Foreskin keratinocyte (primary cell): ENCODE measurements at places on chromosomes 6 and 20.

GRCh38 chr20:41540918-41541317, 77.3 kb downstream of the CHD6 start:
- no peak for DNase-seq

DNA sequence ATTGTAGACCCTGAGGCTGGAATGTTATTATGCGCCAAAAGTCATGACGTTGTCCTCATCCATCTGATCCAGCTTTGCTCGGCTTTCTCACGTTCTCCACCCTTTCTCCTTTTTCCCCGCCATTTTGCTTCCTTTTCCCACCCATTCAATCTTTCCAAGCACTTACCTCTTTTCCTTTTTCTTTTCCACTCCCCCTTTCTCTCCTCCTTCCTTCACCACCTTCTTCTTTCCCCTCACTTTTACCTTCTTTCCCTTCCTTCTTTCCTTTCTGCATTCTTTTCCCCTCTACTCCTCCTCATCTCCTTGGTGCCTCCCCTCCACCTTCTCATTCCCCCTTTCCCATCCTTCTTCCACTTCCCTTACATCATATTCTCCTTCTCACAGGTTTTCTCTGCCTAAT, 304.8 kb upstream of the TSHZ2 start:
- no peak for DNase-seq

DNA sequence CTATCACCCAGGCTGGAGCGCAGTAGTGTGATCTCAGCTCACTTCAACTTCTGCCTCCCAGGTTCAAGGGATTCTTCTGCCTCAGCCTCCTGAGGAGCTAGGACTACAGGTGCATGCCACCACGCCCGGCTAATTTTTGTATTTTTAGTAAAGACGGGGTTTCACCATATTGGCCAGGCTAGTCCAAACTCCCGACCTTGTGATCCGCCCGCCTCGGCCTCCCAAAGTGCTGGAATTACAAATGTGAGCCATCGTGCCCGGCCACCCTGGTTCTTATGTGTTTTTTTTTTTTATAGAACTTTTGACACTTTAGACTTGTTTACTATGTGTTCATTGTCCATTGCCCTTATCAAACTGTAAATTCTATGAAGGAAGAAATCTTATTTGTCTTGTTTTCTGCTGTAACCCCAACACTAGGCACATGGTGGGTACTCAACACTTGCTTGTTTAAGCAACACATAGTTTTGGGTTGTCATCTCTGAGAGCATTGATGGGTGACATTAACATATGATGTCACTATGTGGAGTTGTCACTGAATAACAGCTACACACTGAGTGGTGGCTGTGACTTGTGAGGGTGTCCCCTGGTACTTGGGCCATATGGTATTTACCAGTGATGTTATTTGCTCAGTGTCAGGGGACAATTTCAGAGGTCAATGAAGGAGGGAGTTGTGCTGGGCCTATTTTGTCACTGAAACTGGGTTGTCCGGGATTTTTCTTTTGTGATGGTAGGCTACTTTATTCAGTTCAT, 1.5 kb upstream of the PXMP4 start:
- no peak for DNase-seq

DNA sequence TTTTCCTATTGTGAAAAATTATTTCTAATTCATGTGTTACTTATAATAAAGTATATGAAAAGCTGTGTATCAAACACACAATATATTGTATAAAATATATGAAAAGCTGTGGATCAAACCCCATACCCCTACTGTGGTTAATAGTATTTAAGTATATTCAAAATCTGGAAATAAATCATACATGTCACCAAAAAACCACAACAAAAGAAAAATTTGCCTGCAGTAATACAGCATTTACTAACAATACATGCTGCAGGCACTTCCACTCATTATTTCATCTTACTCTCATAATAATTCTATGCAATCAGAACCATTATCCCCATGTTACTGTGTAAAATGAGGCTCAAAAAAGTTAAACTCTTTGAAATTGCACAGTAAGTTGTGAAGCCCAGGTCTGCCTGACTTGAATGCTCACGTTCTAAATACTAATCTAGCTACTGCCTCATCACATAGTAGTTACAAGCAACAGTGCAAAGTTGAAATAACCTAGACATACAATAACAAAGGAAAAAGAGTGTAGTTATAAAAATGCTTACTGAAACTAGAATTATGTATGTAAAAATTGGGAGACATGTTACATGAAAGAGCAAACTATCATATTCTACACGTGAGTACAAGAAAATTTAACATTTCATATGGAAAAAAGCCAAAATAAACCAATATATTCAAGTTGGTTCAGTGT, 61.7 kb downstream of the FAM217A start:
- DNase-seq = no peak

DNA sequence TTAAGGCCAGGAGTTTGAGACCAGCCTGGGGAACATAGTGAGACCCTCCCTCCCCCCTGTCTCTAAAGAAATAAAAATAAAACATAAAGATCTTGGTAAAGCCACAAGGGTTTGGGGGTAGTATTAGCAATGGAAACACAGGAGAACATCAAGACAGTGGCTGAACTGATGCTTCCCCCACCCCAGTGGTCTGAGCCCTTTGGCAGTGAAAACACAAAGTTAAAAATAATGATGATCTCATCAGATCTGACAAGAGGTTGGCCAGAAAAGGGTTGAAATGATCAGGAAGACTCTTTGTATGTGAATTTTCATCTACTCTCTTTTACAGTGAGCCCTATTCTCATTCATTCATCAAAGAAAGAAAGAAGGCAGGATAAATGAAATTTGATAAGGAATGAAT, 93.7 kb downstream of the KCNB1 start:
- DNase-seq = no peak
